Activated T-cell treated with anti-CD3 and anti-CD28 coated beads, Interleukin-2, amount 50 U/mL, for 4 hours (primary cell): ENCODE measurements at places on chromosomes 5 and 9. TPM values are rescaled to one million over a fixed set of nuclear protein-coding genes. Genes with fewer than 3 reads are reported as not detected.

- no peak for DNase-seq
Measured at GRCh38 chr5:90982576-90982975, 400.5 kb downstream of the ARRDC3 start.

Gene MARCHF6
- 94.5 TPM for total RNA-seq

Gene SLC46A2
- not detected for total RNA-seq

Gene ZFP2
- 0.21 TPM for total RNA-seq

GRCh38 chr5:173834071-173834771 is 53.9 kb upstream of the CPEB4 start:
- no peak for DNase-seq

- DNase-seq, result no peak
Measured at GRCh38 chr9:106467113-106467864, 395.7 kb upstream of the ZNF462 start.
